Occipital lobe (tissue), 3 donors: ENCODE measurements at places on chromosomes 13 and 19. TPM values are rescaled to one million over a fixed set of nuclear protein-coding genes. Genes with fewer than 3 reads are reported as not detected.

Gene NTN5
- total RNA-seq = not detected

Gene ZNF430
- 33.8 TPM for total RNA-seq

Gene PRTN3
- not detected for total RNA-seq

Gene KIRREL2
- total RNA-seq = 0.94 TPM

Gene BRD4
- 9.5 TPM for total RNA-seq

GRCh38 chr13:75946536-75947284 lies 310.6 kb downstream of the LMO7 start:
- peak; percentile 18 for DNase-seq

DNA sequence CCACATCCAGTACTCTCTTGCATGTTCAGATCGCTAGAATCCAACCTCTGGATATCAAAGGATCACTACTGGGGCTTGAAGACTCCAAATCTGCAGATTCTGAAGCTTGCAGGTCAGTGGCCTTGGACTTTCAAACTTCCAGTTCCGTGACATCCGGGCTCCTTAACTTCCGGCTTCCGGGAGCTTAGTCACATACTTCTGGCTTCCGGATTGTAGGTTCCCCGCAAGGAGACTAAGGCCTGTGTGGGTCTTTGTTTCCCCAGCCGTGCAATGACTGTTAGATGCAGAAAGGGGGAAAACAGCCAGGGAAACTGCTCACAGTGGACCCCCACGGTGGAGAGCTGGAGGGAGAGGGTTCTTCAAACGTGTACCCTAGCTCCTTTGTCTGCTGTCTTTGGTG lies 41.4 kb downstream of the ZNF333 start:
- DNase-seq = no peak

DNA sequence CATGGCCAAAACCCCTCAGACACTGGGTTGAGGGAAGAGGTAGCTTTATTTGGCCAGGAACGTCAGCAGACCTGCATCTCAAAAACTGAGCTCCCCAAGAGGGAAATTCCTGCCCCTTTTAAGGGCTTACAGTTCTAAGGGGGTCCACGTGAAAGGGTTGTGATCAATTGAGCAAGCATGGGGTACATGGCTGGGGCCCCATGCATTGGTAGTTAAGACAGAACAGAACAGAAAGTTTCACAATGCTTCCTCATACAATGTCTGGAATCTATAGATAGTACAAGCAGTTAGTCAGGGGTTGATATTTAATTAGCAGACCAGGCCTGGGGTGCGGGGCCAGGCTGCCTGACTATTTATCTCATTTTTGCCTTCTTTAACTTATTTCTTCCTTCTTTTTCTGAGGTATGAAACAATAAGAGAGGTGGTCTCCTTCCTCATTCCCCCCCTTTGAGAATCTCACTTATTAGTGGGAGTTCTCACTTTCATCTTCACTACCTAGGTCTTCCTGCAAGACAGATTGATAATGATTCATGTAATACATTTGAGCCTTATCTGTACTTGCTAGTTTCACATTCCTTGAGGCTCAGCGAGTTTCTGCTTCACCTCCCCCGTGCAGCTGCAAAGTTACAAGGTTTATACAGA lies 84.8 kb downstream of the SLC25A15 start:
- no peak for DNase-seq

DNA sequence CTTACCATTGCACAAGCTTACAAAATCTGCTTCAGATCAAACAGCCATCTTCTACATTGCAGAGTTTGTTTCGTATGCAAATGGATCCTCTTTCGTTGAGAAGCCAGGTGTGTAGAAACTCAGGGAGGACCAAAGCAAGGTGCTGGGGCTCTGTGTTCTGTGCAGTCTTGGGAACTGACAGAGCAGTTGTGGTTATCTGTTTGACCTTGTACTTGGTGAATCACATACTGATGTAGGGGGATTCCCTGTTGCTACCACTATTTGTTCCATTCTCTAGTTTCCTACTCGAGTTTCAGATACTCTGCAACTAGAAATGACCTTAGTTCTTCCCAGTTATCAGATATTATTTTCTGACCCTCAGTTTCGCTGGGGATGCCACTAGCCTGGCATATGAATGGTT lies 95.2 kb upstream of the CLDN10 start:
- no peak for DNase-seq

GRCh38 chr13:90995614-90996013 lies 351.9 kb upstream of the MIR17HG start:
- DNase-seq = no peak

DNA sequence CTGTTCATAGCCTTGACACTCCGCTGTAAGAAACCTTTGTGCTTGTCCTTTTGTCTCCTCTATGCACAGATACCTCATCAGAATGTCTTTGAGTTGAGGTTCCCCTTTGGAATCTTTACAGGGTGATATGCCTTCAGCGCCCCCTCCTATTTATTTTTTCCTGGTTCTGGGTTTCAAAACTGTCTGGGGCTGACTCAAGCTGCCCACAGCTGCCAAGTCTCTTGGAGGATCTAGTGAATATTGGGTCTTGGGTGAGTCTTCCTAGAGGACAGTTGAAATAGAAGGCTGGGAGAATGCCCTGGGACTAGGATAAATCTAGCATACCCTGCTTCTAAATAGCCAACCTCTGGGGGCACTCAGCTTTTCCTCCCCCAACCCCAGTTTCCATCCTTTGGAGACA lies 930 bp downstream of the ZNF136 start:
- no peak for DNase-seq

DNA sequence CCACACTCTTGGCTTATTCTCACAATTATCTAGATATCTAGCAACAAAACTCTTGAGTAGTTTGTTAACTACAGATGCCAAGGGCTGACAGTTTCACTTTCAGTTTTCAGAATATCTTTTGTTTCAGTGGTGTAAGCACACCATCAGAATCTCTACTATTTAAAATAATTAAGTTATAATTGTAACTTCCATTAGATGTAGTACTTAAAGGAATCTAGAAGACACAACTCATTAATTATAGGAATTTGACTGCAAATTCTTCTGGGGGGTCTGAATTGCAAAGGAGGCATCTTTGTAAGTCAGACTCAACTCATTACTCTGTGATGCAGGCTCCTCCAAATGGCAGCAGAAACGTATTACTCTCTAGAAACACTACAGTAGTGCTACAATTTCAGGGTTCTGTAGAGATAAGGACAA lies 44.9 kb upstream of the USPL1 start:
- no peak for DNase-seq

DNA sequence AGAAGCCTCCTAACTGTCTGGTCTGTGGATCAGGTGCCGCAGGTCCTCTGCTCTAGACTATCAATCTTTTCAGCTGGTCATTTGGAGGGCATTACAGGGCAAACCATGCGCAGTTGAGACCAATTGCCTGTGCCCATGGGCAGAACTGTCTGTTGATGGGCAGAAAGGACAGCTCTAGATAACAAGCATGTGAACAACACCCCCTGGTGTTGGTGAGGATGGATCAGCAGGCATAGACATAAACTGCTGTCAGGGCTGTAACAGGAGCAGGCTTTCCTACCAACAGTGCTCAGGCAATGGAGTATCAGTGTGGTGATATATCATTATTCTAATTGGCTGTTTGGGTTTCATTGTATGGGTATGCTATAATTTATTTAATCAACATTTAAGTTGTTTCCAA lies 104.7 kb upstream of the KL start:
- DNase-seq = no peak

- no peak for DNase-seq
These were observed 1.0 kb upstream of the SLC17A7 start for GRCh38 chr19:49442354-49442753.

DNA sequence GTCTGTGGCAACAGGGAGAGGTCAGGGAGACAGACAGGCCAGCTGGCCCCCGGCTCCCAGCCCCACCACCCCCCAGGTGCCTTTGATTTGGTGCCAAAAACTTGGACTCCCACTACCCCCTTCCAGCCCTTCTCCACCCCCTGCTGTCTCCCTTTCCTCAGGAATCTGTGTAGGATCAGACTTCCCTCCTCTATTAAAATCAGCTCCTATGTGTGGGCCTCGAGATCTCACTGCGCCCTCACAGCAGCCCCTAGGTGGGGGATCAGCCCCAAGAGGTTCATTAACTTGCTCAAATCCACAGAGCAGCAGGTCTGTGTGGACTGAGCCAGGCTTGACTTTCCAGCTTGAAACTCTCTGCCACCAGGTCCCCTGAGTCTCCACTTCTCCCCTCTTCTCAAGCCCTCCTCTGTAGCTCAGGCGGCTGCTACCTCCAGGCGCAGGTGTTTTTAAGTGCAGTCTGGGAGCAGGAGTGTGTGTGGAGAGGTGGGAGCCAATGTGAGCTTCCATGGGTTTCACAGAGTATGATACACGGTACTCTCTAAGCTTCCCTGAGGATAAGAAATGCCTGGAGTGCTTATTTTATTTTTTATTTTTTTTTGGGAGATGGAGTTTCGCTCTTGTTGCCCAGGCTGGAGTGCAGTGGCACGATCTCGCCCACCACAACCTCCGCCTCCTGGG lies 1.7 kb downstream of the GAPDHS start:
- no peak for DNase-seq

- DNase-seq = no peak
These were observed 73.2 kb downstream of the DIAPH3 start for GRCh38 chr13:60090574-60090973.

- DNase-seq = no peak
These were observed 40.3 kb downstream of the ZNF557 start for GRCh38 chr19:7109678-7110289.

DNA sequence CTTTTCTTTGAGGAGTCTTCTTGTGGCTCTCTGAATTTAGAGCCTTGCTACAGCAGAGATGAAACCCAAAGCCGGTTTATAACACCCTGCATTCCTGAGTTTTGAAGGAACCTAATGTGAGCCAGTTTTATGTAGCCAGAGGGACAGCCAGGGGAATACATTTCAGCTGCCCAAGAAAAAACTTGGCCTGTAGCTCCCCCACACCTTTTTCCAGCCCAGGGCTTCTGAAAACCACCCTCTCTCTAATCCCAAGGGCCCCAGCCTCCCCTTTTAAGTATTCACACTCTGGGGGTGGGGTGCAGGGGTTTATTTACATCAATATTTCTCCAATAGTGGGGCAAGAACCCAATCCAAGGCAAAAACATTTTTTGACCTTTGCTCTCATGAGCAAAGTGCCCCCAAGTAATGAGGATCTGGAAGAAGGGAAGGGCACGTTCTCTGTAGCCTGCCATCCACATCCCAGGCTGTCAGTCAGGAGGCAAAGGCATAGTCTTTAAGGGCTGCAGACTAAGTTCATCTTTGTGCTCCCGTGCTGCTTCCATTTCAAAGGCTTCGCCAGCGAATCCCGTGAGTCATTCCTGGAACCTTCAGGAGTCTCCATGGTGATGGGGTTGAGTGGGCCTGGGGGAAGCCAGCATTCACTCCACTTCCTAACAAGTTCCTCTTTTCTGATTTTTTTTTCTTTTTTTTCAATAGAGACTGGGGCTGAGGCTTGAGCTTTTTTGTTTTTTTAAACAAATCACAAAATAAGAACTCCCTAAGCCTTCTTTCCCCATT lies 33.2 kb upstream of the MEDAG start:
- DNase-seq = peak; percentile 60
